ENCODE measurements at places on chromosomes 7 and 10.

DNA sequence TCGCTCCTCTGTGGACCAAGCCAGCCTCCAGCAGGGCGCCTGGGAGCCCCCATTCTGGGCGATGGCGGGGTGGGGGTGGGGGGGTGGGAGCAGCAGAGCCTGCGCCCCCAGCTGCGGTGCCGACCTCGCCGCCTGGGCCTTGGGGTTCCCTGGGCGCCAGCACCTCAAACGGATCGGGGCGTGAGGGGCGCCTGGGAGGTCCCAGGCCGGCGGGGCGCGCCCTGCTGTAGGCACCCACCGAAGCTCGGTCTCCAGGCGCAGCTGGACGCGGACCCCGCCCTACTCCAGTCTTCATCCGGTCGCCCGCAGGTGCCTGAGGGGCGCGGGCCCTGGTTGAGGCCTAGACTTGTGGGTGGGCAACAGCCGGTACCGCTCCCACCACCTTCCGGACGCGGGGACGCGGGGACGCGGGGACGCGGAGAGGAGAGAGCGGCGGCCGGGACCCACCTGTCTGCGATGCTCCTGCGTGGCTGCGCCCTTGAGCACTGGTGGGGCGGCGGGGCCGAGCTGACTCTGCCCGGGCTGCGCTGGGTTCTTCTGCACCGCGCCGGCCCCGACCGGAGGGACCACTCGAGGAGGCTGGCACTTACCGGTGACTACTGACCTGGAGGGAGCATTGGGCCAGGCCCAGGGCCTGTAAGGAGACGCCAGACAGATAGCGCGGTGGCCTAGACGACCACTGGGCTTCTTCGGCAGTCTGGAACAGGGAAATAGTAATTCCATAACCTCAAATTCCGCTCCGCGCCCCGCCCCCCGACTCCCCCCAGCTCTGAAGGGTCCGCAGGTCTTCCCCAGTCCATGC, 5.5 kb upstream of the KCP start:
- DNase-seq, result no peak

- DNase-seq, result no peak
Observed at GRCh38 chr10:93656155-93656554, 43.8 kb downstream of the PDE6C start.

GRCh38 chr7:129053938-129054437, 923 bp downstream of the TNPO3 start:
- no peak for DNase-seq

DNA sequence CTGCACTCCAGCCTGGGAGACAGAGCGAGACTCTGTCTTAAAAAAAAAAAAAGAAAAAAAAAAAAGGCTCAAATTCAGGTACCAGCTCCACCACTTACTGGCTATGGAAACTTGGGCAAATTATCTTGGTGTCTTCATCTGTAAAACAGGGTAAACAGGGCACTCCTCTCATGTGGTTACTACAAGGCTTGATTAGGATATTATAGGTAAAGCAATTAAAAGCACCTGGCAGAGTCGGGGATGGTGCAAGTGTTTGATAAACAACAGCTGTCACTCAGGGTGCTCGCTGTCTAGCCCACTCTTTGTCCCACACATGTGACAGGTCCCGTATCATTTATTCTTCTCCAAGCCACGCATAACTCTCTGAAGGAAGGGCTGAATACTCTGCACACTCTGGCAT, 96.9 kb downstream of the SORBS1 start:
- DNase-seq, result no peak

DNA sequence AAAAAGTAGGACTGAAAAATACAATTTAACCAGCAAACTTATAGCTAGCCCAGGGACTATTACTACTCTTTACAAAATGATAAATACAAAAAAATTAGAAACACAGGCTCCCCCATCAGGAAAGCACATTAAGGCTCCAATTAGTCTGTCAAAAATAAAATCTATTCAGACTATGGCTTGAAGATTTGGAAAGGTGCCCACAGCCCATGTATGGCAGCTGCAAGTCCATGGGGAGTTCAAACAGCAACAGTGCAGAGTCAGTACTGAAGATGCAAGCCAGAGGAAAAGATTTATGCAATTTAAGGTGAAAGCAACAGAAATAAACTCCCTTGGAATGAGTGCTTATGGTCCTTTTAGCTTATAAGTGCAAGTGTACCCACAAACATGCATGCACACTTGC, 29.7 kb downstream of the IMMP2L start:
- DNase-seq, result no peak

DNA sequence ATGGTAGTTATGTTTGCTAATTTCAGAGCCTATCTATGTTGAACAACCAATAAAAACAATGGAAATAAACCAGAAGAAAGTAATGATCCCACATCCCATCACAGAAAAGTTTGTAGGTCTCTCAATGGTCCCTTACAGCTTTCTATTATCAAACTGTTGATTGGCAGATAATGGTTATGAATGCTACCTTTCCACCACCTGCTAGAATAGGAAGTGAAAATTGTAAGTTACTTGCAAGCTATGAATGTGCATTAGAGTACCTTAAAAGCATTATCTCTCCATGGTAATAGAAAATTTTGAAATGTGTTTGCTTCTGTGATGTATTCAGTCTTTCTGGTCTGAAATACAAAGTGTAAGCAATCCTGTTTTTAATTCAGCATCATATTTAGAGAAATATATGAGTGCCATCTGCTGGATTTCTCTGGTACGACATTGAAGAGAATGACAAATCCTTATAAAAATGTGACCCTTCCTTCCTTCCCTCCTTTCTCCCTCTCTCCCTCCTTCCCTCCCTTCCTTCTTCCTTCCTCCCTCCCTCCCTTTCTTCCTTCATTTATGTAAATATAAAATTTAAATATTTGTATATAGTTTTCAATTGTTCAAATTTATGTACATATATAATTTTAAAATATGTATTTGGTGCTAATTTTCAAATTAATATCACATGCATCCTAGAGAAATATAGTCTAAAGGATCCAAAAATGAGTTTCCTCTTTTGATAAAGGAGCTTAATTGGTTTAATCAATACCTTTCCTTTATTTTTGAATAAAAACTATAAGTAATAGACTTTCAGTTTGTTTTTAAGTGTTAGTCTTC, 41.4 kb upstream of the PNLIPRP3 start:
- DNase-seq, result no peak

DNA sequence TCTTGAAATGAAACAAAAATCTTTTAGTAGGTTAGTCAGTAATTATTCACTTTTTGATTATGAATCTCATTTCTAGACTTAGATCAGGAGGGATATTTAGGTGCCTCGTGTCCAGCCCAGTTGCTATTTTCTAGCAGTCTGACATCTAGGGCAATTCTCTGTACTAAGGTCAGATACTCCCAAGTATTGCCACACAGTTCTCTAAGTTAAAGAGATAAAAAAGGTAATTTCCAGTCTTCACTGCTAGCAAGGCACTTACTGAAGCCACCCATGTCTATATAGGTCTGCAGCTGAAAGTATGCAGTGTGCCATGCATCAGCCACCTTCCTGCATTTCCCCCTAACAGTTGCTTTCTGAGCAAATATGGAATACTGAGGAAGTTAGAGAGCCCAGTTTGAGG, 83.4 kb downstream of the PON1 start:
- DNase-seq, result no peak

GRCh38 chr7:118132764-118133163, 51.2 kb upstream of the LSM8 start:
- no peak for DNase-seq

GRCh38 chr10:91271886-91272285, 51.4 kb downstream of the PCGF5 start:
- DNase-seq, result no peak

DNA sequence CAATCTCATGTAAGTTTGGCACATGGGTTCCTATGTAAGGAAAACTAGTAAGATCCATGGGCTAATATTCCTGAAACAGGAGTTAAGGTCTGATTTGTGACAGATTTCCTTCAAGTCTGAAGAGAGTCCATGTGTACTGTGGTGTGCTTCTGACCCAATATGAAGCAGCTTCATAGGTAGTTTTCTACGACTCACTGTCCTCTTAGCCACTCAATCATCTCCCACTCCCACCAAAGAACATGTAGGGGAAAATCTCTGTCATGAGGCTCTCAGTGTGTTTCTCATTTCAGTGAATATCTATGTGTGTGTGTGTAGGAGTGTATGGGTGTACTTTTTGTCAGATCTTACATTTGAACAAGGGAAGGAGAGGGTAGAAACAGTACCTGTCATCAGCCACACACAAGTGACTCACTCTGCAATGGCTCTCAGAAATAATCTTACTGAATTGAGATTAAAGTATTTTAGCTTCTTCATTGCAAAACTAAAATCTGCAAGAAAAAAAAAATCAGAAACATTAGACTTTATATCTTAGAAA, 31.1 kb downstream of the RELN start:
- no peak for DNase-seq

DNA sequence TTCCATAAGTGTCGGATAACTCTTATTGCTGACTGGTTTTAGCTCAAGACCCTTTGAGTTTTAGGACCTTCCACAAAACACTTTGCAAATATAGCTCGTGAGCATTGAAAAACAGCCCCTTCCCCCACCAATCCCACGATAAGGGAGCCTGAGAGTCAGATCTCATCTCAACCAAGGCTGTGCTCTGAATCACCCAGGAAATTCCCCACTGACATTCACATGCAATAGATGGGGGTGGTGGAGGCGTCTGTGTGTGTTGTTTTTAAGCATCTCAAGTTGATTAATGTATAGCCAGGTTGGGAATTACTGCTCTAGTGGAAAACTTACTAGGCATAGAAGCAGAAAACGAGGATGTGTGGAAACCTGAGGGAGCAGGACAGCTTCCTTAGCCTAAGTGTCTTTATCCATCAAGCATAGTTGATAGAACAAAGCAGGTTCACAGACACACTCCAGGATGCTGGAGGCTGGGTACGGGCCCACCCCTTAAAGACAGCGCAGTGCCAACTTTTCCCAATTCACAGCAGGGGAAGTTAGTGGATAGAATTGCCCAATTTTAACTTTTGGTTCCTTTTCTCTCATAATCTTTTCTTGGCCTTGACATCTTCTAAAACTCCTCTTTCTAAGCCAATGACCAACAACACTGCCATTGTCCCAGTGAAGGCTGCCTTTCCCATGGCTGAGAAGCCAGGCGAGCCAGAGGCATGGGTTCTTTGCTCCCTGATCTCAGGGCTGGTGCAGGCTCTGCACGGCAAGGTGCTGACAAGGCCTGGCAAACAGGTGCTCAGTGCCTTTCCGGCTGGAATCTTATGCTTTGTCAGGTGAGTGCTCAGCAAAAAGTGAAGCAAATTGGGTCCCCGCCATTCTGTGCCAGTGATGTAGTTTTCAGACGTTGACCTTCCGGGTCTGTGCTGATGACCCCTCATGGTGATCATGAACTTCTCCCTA, 98.5 kb upstream of the INSIG1 start:
- DNase-seq, result no peak

- no peak for DNase-seq
Observed at GRCh38 chr7:103888603-103889153, 100.8 kb downstream of the RELN start.

DNA sequence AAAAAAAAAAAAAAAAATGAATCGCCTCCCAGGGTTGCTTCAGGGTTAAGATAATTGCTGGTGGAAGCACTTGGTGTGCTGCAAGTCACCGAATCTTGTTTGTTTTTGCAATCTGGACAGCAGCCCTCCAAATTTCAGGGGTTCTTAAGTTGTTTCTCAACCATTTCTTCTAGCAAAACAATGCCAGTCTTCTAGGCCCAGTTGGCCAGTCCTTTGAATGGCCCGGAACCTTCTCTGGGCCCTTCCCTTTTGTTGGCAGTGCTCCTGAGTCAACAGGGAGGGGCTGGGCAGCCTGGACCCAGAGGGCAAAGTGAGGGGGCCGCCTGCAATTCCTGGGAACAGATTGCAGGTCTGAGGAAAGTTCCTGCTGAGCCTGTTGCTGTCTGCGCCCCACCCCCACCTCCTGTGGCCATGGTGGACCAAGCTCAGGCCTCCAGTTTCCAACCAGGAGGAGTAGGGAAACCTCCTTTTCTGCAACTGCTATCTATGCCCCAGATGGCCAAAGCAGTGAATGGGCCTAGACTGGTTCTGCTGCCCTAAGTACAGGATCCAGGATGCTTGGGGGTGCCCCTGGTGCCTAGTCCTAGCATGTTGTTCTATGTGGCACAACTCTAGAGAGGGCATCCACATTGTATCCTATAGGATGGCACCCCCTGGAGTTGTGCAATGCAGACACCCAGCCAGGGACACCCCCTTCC, 31.4 kb upstream of the PDCD4 start:
- DNase-seq, result no peak

DNA sequence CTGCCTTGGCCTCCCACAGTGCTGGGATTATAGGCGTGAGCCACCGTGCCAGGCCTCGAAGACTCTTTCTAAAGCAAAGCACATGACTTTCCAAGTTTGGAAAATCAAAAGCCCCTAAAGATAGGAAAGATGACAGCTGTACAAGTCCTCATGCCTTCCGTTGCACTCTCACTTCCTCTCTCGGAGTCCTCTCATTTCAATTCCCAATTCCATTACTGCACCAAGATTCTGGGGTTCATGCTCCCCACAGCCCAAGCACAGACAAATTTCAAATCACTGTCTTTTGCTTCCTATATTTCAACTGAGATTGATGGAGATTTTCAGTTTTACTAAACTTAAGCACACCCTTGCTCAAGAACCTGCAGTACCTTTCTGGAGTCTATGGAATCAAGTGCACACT, 10.9 kb upstream of the PLAU start:
- DNase-seq, result no peak

DNA sequence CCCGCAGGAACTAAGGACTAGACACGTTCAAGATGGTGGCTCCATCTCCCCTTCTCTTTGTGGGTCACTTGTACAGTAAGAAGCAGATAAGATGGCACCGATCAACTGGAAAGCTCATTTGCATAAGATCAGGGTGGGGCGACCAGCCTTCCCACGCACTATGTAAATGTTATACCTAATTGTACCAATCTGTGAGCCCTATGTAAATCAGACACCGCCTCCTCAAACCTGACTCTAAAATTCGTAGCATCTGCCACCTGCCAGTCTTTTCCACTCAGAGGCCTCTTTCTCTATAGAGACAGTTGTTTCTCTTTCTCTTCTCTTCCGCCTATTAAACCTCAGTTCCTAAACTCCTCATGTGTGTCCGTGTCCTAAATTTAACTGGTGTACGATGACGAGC, 324.5 kb downstream of the PHF14 start:
- DNase-seq, result no peak

GRCh38 chr10:31947144-31947926, 18.7 kb upstream of the ARHGAP12 start:
- no peak for DNase-seq

DNA sequence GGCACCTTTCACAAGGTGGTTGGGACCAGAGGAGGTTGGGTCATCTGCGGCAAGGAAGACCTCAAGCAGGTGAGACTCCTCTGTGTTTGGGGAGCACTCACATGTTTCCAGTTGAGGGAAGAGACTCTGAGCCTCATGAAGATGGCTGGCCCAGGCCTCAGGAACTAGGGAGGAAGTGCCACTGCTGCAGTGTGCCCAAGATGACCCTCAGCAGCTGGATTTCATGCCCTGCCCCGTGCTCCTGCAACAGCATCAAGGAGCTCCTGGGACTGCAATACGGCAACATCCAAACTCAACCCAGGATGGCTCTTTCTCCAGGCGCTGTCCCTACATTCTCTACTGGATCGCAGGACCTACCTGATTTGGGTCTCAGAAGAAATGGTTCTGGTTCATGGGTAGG, 73.8 kb downstream of the GOLGA7B start:
- no peak for DNase-seq

GRCh38 chr7:151490456-151491105, 29.1 kb downstream of the RHEB start:
- DNase-seq, result no peak

GRCh38 chr7:111053035-111053434, 37.9 kb upstream of the LRRN3 start:
- DNase-seq, result no peak
